ENCODE measurements at places on chromosomes 13 and 19. TPM values are rescaled to one million over a fixed set of nuclear protein-coding genes. Genes with fewer than 3 reads are reported as not detected.
A peak's percentile ranks its signal among the peaks of the same experiment; 100 is the strongest.

DNA sequence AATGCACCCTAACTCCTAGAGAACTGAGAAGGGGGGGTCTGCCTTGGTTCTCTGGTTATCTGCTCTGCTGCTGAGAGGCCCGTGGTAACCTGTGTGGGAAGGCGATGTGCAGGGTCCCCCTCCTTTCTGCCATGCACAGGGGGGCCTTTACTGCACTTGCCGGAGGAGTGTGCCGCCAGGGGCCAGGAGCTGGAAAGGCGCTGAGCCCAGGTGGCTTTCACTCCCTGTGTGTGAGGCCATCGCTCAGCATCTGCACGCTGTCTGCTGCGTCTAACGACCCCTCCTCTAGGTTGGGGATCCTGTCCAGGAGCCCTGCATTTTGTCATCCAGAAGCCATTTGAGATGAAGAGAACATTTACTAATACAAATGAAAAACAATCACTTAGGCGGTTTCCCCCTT is 37.0 kb upstream of the TEX29 start:
- DNase-seq, result no peak

DNA sequence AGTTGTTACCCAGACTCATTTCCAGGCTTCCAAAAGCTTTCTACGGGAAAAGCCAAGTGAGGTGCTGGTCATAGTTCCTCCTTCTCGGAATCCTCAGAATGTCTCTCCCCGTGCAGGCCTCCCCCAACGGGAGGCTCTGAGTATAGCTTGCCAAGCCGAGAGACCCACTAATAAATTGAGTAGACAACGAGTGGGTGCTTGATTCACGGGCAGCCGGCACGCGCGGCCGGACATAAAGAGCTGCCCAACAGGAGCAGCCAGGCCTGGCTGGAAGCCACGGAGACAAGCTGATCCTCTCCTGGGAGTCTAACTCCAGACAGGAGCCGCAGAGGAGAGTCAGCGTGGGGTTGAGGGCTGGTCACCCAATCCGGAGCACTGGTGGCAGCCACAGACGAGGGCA is 43.4 kb upstream of the MEDAG start:
- no peak for DNase-seq

MUC16 gene
- not detected for total RNA-seq

GRCh38 chr19:18915639-18916038 is 3.5 kb downstream of the COPE start:
- DNase-seq, result peak; percentile 38

- DNase-seq, result no peak
Observed at GRCh38 chr13:51815848-51816247, 11.9 kb upstream of the DHRS12 start.

GRCh38 chr13:80010286-80010831 is 330.6 kb downstream of the SPRY2 start:
- DNase-seq, result no peak

DNA sequence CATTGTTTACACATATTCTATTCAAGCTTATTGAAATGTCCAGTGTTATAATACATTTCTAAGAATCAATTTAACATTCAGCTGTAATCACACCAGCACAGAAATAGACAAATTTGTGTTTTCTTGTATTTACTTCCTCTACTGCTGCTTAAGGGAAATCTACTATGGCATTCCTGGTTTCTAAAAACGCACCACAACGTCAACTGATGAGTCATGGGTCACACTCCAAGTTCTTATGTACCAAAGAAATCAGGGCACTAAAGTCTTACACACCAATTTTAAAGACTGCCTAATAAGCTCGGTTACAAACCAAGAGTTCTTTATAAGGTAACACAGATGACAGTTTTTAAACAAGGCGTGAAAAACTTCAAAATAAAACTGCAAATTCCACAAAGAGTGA is 13.2 kb downstream of the LNX2 start:
- DNase-seq, result peak; percentile 72

SIGLEC10 gene
- total RNA-seq, result not detected

ZNF547 gene
- 4.1 TPM for total RNA-seq

ZNF211 gene
- 15.0 TPM for total RNA-seq

DNA sequence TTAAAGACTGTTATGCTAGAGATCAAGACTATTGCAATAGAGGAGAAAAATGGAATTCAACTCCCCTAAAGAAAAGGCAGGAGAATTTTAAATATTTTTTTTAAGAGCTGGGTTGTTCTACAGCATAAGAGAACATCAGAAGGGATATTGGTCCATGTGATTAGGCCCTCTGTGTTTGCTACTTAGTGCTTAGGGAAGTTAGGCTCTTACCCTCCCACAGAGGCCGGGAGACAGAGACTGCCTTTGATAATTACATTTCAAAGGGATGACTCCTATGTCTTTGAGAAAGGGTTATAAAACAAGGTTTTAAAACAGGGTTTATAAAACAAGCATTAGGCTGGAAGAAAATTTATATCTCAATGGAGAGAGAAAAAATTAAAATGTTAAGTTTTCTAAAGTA is 1248.1 kb upstream of the PCDH20 start:
- no peak for DNase-seq

GRCh38 chr13:43268632-43269031 is 245.2 kb downstream of the DNAJC15 start:
- DNase-seq, result peak; percentile 74

GRCh38 chr13:47129461-47129860 is 232.6 kb upstream of the HTR2A start:
- no peak for DNase-seq

DNA sequence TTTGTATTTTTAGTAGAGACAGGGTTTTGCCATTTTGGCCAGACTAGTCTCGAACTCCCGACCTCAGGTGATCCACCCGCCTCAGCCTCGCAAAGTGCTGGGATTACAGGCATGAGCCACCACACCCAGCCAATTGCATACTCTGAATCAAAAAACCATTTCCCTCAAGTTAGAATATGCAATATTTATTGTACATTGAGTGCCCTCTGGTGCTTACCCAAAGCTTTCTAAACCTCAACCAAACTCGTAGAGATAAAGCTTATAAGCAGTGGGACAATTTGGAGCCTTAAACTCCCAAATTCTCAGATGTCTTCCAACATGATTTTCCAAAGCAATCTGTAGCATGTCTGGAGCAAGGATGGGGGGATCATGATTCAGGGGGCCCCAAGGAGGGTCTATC is 22.4 kb downstream of the RFXAP start:
- peak; percentile 31 for DNase-seq

CYP2B6 gene
- total RNA-seq, result not detected

CYP4F12 gene
- total RNA-seq, result not detected
